SK-MEL-5 (cell line): ENCODE measurements at places on chromosomes 6 and 20.

GRCh38 chr6:85353012-85353411, 96.9 kb upstream of the NT5E start:
- DNase-seq: no peak

DNA sequence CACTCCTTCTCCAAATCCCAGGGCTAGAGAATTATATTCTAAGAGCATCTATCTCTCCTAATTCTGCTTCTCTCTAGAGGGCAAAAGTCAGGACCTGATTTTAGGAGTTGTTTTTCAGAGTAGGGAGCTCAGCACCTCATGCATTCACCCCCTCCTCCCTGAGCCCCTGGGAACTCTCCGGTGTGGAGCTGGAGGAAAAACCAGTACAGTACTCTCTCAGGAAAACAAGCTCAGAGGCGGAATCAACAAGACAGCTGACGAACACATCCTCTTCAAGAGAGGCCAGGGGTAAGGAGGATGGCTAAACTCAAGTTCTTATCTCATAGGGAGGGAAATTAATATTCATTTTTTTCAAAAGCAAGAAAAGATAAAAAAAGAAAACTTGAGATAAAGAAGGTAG, 120.1 kb upstream of the CDYL start:
- DNase-seq: no peak

- no peak for DNase-seq
These were observed 125.7 kb downstream of the MAP3K4 start for GRCh38 chr6:161117308-161117707.

DNA sequence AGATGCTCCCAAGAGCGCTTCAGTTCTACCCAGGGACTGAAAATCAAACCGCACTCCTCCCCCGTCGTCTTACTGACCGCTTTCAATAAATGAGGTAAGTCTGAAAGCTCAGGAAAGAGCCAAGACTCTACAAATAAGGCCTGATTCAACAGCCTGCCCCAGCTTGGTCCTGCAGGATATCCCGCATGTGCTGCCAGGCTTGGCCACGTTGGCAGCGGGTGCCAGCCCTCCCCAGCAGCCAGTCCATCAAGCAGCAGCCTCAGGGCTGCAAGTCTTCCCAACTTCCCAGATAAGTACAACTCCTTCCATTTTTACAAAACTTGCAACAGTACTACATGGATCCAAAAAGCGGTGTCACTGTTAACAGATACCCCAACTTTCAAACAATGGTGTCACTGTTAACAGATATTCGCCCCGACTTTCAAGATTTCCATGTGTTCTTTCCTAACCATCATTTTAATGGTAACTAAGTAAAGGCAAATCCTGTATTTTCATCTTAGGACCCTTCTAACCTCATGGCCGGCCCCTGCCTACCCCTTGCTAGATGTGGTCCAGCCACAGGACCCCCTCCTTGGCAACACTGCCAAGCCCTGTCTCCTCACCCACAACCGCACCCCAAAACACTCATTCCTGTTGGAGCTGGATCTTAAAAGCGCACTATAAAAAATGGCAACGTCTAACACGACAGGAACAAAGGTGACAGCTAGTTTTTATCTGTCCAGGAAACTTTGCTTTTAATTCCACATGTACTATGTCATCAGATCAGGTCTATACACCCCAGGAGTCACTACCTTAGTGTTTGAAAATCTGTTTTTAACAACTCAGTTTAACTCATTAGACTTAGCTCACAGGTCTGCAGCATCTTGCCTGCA, 28.0 kb downstream of the DIDO1 start:
- DNase-seq: no peak

DNA sequence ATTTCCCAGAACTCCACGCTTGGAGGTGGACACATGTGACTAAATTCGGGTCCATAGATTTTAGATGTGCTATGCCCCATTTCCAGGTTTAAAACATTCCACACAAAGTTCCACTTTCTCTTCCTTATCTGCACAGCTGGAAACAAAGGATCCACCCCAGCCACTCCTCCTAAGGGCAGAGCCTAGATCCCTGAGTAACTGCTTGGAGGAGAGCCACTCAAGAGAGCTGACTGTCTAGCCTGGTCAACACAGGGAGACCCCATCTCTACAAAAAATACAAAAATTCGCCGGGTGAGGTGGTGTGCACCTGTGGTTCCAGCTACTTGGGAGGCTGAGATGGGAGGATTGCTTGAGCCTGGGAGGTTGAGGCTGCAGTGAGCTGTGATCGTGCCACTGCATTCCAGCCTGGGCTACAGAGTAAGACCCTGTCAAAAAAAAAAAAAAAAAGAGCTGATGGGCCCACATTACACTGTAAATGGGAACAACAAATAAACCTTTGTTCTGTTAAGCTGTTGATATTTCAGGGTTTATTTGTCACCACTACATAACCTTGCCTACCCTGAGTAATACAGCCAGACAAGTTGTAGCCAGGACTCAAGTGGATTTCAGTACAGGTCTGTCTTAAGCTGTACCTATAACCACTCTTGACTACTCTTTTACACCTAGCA, 25.8 kb upstream of the SNRPC start:
- DNase-seq: peak; percentile 26

DNA sequence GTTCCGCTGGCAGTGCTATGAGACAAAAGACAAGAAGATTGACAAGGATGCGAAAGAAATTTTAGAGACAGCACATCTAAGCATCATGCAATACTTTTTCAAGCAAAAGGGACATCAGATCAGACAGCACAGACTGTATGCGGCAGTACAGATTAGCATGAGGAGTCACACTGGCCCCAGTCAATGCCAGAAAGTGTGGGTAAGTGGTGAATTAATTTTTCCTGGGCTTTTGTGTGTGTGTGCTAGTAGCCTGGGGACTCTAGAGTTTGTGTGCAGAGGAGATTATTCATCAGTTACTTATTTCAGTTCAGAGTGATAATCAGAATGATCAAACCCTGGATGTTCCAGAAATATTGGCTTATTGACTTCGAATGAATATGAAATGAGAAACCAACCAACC, 47.2 kb downstream of the LAMA4 start:
- no peak for DNase-seq

DNA sequence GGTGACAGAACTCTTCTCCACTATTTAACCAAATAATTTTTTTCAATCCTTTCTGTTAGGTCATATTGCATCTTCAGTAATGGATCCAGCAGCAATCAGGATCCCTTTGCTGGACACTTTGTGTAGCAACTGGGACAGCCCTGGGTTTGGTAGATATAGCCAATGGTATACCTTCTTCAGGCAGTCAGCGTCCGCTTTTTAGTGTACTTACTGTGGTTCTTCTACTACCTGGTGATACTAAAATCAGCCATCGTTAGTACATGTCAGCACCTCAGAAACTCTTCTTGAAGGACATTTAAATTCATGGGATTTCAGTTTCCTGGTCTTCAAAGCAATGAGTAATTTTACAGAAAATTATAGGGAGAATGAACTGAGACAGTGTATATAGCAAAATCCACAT, 93.5 kb downstream of the ADGRG6 start:
- no peak for DNase-seq

DNA sequence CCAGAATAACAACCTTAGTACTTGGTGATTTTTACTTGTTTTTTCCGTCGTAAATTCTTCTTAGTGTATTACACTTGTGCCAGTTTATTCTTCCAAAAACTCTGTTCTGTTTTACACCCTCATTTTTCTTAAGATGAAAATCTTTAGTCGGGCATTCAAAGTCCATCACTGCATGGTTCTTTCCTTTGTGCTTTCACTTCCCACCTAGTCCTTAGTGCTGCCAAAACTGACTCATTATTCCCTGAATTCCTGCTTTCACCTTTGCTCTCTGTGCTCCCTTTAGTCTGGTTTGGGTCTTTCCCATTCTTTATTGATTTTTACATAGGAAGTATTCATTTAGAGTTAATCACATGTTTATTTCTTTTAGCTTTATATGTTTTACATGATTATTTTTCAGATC, 3.3 kb downstream of the TRMT11 start:
- DNase-seq: no peak

GRCh38 chr20:20037960-20038359, 14.3 kb downstream of the CRNKL1 start:
- no peak for DNase-seq
